Stimulated activated CD8-positive, alpha-beta memory T cell treated with anti-CD3 and anti-CD28 coated beads, Interleukin-2, amount 100 ng/mL, for 48 hours (primary cell): ENCODE measurements at places on chromosomes 6 and 20.
A peak's percentile ranks its signal among the peaks of the same experiment; 100 is the strongest.

DNA sequence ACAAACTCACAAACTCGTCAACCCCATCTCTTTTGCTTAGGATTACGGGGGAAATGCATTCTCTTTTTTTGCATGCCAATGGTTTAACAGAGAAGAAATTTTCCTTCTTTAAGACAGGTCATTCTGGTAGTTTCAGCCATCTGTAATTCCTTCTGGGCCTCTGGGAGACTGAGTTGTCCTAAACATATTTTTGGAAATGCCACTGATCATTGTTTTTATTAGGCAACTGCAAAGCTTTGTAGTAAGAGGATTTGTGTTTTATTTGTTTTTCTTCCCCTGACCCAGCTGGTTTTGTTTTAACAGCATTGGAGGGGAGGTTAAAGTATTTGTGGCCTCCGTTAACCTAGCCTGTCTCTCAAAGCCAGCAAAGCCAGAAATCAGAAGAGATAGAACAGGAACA is 73.1 kb upstream of the ISM1 start:
- DNase-seq = no peak

- DNase-seq = no peak
These were observed 1104.6 kb upstream of the MAP3K7 start for GRCh38 chr6:91691449-91691848.

GRCh38 chr6:144248476-144249301 is 36.4 kb upstream of the UTRN start:
- DNase-seq = no peak

DNA sequence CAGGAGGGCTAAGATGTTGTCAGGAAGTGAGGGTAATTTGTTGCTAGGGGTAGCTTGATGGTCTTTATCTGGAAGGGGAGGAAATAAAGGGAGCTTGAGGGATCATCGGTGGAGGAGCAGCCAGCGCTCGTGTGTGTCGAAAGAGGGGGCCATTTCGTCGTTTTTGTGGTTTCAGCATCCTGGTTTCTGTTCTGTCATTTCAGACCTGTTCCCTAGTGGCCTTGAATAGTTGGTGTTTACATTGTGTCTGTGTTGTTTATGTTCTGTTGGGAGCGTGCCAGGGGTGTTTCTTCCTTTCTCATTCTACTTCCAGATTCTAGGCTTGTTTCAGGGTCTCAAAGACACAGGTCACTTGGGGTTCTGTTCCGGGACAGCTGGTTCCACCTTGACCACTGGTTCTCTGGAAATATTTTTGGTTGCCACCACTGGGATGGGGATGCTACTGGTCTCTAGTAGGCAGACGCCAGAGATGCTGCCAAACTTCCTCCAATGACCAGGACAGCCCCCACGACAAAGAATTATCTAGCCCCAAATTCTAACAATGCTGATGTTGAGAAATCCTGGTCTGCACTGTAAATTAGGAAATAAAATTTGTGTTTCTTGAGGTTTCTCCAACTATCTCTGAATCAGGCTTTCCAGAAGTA is 113.9 kb upstream of the NAA20 start:
- DNase-seq = no peak

DNA sequence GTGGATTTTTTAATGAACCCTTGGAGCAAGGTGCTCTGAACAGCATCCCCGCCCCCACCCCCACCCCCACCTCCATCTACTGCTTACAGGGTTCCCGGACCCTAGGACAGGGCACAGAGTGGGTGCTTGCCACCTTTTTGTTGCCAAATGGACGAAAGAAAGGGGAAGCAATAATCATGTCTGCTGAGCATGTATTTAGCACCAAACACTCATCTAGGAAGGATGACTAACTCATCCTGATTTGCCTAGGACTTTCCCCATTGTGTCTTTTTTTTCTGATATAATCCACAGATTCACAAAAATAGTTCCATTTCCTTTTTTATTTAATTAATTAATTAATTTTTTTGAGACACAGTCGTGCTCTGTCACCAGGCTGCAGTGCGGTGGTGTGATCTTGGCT is 1.2 kb upstream of the PLTP start:
- DNase-seq = no peak

DNA sequence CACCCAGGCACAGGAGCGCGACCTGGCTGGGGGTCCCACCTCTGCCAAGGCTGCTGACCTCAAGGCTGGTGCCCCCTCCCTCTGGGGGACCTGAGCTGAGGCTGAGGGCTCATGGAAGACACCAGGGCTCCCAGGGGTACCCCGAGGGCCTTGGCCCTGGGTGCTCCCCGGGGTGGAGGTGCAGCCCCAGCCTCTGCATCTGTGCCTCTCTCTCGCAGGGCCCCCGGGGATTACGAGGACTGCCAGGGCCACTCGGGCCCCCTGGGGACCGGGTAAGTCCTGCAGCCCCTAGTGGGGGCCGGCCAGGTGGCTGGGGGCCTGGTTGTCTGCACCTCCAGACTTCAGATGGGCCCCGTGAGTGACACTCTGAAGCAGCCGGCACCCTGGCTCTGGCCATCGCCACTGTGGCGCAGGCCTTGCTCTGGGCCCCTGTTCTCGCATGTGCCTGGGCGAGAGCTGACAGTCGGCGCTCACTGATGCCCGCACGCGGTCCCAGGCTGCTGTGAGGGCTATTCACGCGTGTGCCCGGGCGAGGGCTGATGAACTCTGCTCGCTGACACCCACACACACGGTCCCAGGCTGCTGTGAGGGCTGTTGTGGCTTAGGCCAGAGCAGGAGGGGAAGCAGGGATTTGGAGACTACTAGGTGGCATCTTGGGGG is 9.3 kb downstream of the COL9A3 start:
- no peak for DNase-seq

DNA sequence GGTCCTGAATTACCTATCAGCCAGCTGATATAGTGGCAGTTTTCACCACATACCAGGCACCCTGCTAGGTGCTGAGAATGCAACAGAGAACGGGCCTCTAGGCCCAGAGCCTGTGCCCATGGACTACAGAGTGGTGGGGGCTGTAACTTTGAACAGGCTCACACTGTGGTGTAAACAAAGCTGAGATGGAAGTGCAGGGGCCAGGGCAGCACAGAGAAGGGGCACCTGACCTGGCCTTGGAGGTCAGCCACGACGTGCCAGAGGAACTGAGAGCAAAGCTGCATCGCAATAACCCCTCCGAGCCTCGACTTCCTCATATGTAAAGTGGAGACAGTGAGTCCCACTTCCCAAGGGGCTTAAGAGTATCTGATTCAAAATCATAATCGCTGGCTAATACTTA is 105.8 kb downstream of the MAFB start:
- DNase-seq = no peak

DNA sequence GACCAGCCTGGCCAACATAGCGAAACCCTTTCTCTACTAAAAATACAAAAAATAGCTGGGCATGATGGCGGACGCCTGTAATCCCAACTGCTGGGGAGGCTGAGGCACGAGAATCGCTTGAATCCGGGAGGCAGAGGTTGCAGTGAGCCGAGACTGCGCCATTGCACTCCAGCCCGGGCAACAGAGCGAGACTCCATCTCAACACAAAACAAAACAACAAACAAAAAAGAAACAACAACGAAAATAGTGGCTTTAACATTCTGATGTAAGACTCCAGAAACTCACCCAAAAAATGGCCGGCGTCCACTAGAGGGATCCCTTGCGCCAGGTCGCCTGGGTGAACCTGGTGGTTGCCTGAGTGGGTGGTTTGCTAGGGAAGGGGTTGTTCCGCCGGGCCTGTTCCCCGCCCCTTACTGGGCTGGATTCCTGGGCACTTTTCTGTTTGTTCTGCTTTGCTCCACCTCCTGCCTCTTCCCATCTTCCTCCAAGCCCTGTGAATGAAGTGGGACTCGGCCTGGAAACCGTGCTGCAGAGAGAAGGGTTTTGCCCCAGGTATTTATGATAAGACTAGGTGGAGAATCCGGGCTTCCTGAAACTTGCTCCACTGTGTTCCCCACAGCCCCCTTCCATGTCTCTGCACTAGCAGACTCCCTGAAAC is 1.5 kb downstream of the PABPC1L start:
- peak; percentile 14 for DNase-seq

DNA sequence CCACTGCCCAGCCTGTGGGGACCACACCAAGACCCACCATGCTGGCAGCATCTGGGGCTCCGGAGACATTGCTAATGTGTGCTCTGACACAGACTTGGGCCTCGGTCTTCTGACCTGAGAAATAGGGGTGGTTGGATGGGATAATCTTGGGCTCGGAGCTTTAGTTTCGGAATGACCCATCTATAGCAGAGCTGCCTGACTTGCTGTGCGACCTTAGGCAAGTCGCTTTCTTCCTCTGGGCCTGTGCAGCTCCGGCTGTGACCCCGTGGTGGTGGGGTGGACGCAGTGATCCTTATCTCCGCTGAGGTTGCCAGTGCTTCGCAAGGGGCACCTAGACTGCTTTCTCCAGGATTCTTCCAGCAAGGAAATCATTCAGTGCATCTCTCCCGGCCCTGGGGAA is 43.7 kb downstream of the CEBPB start:
- DNase-seq = no peak

DNA sequence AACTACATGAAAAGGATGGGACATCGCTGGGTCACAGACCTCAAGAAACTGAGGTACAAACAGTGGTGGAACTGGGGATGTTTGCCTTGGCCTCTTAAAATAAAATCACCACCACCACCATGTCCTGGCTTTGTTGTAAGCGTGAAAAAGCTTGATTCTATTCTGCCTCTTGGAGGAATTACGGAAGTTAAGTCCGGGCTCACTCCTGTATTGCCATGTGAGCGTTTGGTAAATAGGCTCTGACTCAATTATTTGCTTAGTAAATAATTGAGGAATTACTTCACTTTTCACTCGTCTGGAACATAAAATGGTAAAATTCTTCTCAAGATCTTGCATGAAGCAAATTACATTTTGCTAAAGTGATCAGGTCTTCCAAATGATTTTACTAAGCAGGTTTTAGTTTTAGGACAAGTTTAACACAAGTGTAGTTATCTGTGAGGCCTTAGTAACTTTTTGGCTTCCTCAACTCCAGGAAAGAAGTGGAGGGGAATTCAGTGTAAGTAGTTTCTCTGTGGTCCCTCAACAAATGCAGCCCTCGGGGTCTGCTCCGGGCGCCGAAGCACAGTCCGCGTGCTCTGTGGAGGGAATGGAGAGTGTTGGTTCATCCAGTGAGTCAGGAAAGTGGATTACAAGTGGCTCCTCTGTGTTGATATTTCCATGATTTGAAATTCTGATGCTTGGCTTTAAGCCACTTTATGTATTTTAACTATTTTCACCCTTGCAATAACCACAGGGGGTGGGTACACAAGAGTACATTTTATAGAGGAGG is 23.8 kb downstream of the IYD start:
- DNase-seq = no peak
